ENCODE measurements at places on chromosomes 2 and 18.
A peak's percentile ranks its signal among the peaks of the same experiment; 100 is the strongest.

GRCh38 chr2:54275541-54275940, 19.5 kb upstream of the TSPYL6 start:
- DNase-seq: no peak

DNA sequence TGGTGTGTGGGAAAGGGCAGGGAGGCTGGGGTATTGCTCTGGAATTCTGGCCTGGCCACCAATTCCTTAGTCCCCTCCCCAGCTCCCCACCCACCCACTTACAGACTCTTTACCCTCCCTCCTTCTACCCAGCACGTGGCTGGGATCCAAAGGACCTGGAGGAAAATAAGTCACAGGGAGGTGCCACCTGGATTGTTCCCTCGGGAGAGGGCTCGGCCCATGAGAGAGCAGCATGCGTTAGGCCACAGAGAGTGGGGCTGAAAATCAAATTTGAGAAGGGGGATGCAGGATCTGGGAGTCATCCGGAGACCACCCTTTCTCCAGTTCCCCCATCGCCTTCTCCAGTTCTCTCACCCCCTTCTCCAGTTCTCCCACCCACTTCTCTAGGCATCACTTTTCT, 3.0 kb downstream of the ASPRV1 start:
- DNase-seq: no peak

GRCh38 chr2:152426801-152427200, 91.8 kb downstream of the FMNL2 start:
- no peak for DNase-seq

- no peak for DNase-seq
Observed at GRCh38 chr2:70468878-70469277, 84.7 kb downstream of the TGFA start.

DNA sequence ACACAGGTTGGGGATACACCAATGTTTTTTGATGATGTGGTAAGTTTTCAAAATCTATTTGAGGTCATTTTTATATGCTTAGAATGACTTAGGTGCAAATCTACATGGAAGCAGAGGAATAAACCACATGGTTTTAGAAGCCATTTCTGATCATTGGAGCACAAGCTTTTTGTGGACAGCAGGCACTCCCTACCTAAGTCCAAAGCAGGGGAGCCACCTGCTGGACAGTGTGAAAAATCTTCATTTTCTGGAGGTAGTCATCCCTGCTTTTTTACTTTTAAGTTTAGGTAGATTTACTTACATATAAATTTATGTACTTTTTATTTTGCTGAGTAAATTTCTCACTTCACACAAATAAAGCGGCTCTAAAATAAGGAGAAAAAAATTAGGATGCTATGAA, 323.2 kb downstream of the PLCL1 start:
- DNase-seq: peak; percentile 9

GRCh38 chr2:226892729-226893128, 56.9 kb downstream of the RHBDD1 start:
- DNase-seq: no peak

DNA sequence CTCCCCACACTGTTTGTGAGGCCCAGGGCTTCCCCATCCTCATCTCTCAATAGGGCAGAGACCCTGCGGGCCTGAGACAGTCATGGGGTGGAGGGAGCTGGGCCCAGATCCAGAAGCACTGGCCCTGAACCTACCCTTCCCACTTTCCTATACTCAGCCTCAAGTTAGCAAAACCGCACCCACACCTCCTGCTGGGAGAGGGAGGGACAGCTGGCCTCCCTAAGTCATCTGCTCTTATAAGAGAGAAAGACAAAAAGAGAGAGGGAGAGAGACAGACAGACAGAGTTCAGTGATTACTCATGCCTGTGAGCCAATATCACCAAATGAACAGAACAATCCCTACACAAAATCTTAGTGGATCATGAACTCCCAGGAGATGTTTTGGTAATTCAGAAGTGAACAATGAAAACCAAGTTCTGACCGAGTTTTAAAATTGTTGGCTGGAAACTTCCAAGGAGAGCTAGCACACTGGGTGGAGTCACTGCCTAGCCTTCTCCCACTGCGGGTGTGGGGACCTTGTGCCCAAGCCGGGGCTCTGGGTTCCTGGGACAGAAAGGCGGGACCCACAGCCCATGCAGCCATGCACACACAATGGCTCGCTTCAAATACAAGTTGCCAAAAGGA, 130.5 kb downstream of the PXDN start:
- no peak for DNase-seq

DNA sequence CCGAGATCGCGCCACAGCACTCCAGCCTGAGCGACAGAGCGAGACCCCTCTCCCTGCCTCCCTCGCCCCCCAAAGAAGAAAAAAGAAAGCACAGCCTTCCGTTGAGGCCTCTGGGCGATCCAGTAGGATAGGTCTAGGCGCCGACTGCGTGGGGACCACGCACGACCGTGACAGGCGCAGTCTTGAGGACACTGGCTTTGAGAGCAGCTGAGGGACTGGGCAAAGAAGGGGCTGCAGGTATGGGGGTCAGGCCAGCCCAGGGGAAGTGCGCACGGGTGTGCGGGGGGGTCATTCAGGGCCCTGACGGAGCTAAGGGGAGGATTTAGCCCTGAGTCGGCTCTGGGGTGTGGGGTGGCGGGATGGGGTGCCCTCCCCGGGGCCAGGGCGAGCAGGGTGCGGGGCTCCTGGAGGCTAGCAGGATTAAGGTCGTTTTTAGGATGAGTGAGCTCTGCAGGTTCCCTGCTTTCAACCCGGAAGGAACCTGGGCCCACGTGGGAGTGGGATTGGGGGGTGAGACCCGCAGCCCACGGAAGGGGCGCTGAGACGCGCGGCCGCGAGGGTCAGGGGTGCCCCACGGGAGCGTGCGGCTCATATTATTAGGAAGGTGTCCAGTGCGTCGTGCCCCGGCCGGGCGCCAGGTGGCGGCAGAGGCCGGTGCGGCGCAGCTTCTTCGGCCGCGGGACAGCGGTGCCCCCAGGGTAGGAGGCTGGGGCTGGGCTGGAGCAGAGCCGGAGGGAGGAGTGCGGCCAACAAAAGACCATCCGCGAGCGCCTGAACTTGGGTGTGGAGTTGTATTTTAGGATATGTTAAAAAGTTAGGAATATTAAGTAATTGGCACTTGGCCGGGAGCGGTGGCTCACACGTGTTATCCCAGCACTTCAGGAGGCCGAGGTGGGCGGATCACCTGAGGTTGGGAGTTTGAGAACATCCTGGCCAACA, 20.5 kb upstream of the ZNF236 start:
- DNase-seq: peak; percentile 71

DNA sequence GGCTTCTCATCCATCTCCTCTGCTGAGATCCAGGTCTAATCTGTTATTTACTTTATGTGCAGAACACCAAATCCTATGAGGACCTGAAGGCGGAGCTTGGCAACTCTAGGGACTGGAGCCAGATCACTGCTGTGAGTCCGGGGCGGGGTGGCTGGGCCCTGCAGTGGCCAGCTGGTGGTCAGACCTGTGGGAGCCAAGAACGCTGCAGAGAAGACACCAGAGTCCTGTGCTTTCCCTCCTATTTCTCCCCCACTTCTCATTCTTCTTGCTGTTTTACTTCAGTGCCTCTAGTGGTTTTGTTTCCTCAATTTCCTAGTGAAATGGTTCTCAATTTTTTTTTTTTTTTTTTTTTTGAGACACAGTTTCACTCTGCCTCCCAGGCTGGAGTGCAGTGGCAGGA, 19.7 kb downstream of the VIL1 start:
- no peak for DNase-seq

GRCh38 chr2:172091761-172092566, 6.7 kb downstream of the DLX1 start:
- no peak for DNase-seq

- DNase-seq: no peak
Observed at GRCh38 chr18:27771571-27771970, 405.4 kb downstream of the CDH2 start.

- DNase-seq: no peak
Observed at GRCh38 chr2:85589181-85589580, 5.0 kb downstream of the VAMP5 start.

GRCh38 chr2:183536714-183537113, 412.5 kb downstream of the NUP35 start:
- no peak for DNase-seq

GRCh38 chr2:62475172-62476011, 30.6 kb downstream of the TMEM17 start:
- DNase-seq: no peak

DNA sequence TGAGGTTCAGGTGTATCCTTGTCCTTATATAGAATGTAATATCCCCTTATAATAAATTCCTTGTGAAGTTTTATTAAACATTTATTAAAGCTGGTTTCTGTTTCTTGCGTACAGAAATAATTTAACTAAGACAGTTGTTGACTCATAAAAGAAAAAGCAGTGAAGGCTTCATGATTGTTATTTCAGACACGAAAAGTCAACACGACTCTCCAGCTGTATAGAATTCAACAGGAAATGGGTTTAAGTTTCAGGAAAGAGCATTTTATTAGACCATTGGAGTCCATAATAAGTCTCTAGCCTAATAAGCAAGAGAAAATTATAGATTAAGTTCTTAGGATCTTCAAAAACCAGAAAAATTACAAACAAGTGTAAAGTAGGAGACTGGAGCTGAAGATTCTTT, 62.2 kb downstream of the KCNE4 start:
- no peak for DNase-seq

GRCh38 chr18:3995476-3996102, 459.5 kb downstream of the DLGAP1 start:
- no peak for DNase-seq

DNA sequence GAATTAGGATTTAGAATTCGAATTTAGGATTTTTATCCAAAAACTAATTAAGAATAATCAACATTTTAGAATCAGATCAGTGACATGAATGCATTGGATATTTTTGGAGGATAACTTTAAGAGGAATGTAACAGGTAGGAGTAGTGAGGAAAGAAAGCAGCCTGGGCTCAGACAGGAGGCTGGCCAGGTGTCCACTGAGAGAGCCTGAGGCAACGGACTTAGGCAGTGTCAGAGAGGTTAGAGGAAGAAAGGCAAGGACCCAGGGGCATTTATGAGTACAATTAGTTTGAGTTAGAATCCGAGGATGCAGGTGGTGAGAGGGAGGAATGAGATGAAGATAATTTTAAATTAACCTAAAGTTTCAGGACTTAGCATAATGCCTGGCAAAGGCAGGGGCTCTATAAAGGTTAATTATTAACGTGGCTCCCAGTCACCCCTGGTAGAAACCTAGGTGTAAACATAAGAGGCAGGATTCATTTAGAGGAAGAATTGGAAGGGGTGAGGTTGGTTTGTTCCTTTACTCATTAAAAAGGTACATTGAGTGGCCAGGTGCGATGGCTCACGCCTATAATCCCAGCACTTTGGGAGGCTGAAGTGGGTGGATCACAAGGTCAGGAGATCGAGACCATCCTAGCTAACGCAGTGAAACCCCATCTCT, 507.1 kb downstream of the TMEM182 start:
- no peak for DNase-seq
